ENCODE measurements at places on chromosomes 1 and 21.

- no peak for DNase-seq
Observed at GRCh38 chr1:27132147-27132546, 22.8 kb downstream of the SLC9A1 start.

DNA sequence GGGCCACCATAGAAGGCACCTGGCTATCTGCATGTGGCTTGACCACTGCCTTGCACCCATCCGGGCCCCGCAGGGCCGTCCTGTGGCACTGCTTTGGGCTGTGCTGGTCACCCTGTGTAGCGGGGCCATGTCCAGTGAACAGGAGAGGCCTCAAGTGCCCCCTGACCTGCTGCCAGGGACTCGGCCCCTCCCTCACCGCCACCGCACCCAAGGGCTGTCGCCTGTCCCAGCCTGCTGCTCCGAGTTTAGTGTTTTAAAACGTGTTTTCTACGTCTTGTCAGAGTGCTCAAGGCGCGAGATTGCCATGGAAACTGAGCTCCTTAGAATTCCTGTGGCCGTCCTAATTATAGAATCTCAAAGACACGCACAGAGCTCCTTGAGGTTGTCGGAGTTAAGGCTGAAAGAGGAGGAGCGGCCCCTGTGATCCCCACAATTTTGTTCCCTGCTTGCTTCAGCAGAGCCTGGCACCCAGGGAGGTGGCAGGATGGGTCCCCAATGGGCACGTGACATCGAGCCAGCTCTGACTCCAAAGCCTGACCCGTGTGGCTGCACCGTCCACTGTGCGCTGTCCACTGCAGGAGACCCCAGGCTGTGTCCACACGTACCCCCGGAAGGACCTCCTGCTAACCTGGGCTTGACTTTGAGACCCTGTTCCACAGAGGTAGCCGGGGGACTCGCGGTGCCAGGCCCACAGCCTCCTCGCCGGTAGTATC lies 66.2 kb downstream of the FAAP20 start:
- DNase-seq: no peak

DNA sequence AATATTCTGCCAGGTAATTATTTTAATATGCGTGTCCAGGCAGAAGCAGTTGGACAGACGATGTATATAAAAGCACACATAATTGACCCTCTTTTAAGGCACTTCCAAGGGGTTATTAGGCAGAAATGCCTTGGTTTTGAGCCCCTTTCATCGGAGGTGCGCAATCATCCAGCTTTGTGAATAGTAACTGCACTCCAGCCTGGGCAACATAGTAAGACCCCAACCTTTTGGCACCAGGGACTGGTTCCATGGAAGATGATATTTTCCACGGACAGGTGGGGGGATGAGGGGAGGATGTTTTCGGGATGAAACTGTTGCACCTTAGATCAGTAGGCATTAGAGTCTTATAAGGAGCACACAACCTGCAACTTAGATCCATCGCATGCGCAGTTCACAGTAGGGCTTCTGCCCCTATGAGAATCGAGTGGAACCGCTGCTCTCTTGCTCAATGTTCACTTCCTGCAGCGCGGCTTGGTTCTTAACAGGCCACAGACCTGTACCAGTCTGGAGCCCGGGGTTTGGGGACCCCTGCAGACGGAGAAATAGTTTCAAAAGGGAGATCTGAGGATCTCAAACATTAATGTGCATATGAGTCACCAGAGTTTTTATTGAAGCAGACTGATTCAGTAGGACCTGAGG lies 1.8 kb upstream of the MCOLN2 start:
- DNase-seq: peak; percentile 52

- DNase-seq: no peak
Observed at GRCh38 chr1:231596337-231596791, 30.2 kb upstream of the DISC1 start.

- peak; percentile 51 for DNase-seq
Observed at GRCh38 chr1:167059045-167059808, 30.9 kb downstream of the GPA33 start.

DNA sequence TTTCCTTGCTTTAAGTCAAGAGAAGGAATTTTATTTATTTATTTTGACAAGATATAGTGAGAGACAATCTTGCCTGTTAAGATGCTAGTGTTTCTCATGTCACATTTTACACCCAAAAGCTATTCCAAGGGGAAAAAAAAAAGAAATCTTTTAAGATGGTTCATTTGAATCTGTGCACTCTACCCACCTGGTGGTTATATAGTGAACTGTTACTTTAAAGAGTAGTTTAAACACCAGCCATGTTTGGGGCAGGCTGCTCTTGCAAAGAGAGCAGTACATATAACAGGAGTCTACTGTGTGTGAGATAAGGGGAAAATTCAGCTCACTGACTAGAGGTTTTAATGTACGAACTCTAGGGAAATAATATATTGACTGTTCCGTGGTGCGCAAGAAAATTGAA lies 3.3 kb upstream of the ELAVL4 start:
- no peak for DNase-seq

- DNase-seq: no peak
Observed at GRCh38 chr1:14296795-14297194, 301.7 kb upstream of the KAZN start.

- DNase-seq: no peak
Observed at GRCh38 chr1:68558321-68559026, 61.6 kb upstream of the DEPDC1 start.

DNA sequence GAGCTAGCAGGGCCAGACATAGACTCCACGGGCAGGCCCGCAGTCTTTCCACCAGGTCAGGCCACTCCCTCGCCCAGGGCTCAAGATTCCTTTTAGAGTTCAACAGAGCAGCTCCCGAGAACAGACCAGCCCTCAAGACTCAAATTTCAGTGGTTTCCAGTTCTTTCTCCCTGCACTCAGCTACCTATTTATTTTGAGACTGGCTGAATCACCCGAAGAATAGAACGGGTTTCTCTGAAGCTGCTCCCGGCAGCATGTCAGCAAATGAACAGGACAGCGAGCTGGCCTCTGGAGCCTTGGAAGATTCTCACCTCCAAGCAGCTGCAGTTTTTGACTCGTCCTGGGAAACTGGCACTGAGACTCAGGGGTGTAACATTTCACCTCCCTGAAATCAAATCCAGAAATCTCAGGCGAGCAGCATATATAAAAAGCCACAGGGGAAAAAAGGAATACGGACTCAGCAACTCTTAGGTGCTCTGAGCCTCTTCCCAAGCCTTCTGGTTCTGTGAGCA lies 177.9 kb downstream of the CLIC6 start:
- no peak for DNase-seq

- DNase-seq: no peak
Observed at GRCh38 chr1:22383526-22384294, 67.9 kb upstream of the ZBTB40 start.

DNA sequence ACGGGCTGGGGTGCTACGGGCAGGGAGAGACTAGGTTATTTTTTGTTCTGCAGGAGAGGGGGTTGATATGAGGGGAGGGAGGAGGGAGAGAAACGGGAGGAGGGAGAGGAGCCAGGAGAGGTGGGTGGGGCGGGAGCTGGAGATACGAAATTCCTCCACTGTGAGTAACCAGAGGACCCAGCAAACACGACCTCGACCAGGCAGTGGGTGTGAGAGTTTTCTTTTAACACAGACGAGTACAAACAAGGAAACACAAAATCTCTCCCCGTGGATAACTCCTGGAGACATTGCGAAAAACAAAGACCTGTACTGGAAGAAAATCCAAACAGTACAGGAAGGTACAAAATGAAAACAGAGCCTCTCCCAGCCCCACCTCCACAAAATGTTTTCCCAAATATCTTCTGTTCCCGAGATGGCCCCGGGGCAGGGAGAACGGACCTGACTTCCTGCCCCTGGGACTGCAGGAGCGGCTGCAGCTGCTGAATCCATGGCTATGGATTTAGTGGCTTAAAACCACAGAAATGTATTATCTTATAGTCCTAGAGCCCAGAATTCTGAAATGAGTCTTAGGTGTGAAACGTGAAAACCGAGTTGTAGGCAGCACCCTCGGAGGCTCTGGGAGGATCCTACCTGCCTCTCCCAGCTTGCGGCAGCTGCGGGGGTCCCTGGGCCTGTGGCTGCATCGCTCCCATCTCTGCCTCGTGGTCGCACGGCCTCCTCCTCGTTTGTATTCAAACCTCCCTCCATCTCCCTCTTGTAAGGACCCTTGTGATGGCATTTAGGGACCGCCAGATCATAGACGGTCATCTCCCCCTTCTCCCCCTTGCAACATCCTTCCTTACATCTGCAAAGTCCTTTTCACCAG lies 82.2 kb downstream of the RIPK4 start:
- DNase-seq: no peak

DNA sequence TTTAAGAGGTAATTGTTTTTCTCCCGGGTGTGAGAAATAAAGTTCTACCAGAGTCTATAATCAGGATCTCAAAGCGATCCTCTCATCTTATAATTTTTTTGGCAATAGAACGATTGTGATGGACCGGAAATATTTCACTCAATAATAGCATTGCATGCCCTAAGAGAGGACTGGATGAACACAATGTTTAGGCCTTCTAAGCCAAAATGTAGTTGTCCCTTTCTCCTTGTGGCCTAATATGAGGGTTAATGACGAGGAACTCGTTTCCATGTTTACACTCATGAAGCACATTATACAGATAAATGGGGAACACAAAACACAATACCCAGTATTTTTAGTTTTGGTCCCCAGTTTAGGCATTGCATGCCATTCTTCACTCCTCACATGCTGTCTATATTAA lies 5.9 kb downstream of the TBX15 start:
- DNase-seq: no peak

DNA sequence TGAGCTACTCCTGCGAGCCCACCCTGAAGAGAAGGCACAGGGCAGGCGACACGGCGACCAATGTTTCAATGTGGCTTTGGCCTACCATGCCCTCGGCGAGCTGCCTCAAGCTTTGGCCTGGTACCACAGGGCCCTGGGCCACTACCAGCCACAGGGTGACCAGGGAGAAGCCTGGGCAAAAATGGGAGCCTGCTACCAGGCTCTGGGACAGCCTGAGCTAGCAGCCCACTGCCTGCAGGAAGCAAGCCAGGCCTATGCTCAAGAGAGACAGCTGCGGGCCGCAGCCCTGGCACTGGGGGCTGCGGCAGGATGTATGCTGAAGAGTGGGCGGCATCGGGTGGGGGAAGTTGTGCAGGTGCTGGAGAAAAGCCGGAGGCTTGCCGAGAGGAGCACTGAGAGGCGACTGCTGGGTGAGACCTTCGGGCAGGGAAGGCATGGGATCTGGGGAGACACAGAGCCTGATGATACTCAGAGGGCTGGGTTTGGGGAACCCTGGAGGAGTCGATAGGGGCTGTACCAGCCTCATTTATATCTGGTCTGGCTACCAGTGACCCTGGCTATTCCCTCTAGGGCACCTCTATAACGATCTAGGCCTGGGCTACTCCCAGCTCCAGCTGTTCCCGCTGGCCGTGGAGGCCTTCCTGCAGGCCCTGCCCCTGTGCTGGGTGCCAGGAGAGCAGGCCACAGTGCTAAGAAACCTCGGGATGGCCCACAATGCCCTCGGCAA lies 2.3 kb downstream of the TTC24 start:
- DNase-seq: peak; percentile 17

GRCh38 chr1:209926045-209926444 lies 12.0 kb upstream of the SYT14 start:
- DNase-seq: no peak
